NCI-H446 treated with DMSO at 0.1 percent for 48 hours (cell line): ENCODE measurements at places on chromosomes 13 and 19.

- DNase-seq = no peak
Measured at GRCh38 chr19:21127001-21127400, 14.8 kb upstream of the ZNF431 start.

DNA sequence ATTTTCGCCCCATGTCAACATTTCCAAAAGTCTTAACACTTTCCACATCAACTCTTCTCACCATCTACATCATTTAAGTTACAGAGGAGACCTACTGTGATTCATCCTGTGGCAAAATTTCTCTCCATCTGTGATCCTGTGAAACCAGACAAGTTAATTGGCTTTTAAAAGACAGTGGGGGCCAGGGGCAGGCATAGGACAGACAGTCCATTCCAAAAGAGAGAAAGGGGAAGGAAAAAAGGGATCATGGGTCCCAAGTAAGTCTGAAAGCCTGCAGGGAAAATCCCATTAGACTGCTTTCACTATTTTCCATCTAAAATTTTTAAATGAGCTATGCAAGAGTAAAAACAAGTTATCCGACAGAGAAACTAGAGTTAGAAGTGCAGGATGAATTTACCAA lies 121.0 kb downstream of the MRPL57 start:
- no peak for DNase-seq

- no peak for DNase-seq
Measured at GRCh38 chr19:6739883-6740588, 556 bp downstream of the TRIP10 start.

DNA sequence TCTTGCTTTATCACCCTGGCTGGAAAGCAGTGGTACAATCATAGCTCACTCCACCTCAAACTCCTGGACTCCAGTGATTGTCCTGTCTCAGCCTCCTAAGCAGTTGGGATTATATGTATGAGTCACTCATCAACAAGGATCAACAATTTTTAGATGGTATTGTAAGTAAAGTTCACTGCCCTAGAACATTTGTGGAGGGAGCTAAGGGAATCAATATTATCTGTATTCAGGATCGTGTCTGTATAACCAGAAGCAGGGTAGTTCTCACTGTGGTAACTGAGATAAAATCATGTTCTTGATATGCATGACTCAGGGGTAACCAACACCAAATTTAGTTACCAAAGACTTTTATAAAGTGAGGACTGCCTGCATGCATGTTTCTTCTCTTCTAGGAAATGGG lies 27.0 kb downstream of the ZMYM5 start:
- DNase-seq = no peak

- no peak for DNase-seq
Measured at GRCh38 chr13:52944697-52945096, 83.9 kb upstream of the OLFM4 start.

- DNase-seq = no peak
Measured at GRCh38 chr19:13937479-13938300, 527 bp downstream of the PODNL1 start.
